Left hindlimb (tissue), 1 donor: ENCODE measurements at places on chromosomes 1 and 21.

DNA sequence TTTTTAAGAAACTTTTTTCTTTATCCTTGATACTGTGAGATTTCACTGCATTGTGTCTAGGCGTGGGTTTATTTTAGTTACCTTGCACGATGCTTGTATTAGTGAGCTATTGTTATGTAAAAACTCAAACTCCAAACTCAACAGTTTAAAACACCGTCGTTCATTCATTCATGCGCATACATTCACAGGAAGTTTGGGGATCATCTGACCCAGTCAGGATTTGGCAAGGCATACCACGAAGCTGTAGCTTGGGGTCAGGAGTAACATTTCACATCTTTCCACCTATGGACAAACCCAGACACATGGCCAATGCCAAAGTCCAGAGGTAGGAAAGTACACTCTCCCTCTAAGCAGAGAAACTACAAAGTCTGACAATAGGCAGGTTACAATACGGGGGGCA is 324.6 kb upstream of the CHRM3 start:
- DNase-seq: no peak

- no peak for DNase-seq
These were observed 21.3 kb upstream of the KCNQ4 start for GRCh38 chr1:40762144-40762923.

DNA sequence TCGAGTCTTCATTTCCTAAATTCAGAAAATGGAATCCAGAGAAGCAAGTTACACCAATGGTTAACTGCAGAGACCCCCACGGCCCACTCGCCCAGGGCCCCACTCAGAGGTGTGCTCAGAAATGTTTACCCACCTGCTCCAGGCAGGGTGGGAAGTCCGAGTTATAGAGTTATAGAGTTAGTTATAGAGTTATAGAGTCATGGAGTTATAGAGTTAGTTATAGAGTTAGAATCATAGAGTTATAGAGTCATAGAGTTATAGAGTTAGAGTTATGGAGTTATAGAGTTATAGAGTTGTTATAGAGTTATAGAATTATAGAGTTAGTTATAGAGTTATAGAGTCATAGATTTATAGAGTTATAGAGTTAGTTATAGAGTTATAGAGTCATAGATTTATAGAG is 31.7 kb downstream of the UBASH3A start:
- DNase-seq: no peak

DNA sequence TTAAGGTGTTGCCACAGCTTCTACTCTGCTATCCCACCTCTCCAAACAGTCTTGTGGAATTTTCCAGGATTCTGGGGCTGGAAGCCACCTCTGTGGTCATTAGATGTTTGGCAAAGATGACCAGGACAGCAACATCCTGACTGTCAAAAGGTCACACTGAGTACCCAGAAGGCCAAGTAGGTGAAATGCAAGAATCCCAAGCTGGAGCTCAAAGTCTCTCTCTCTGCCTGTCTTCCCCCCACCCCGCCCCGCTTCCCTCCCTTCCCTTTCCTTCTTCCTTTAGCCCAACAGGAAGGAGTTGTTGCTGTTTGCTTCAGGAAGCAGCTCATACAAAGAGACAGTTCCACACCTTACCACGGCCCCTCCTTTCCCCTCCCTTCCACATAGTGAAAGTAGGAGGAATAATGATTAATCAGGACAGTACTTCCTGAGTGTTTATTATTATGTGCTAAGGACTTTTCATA is 75.6 kb upstream of the SLC2A1 start:
- no peak for DNase-seq

GRCh38 chr1:46547481-46548383 is 3.7 kb downstream of the KNCN start:
- DNase-seq: no peak

- DNase-seq: no peak
These were observed 41.5 kb downstream of the IER5 start for GRCh38 chr1:181129771-181130606.

DNA sequence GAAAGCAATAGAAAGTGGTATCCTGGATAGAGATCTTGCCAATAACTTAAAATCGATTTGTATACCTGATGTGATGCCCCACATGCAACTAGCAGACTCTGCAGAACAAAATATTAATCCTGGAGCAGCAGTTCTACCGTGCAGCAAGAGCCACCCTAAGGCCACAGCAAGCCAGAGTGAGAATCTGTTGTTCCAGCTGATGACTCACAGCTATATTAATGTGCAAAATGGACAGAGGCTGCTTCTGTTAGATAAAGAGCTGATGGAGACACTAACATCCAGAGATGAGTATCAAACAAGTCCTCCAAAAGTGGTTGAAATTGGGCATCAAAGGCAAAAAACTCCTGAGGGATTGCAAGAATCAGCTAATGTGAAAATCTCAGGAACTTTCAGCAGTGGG is 127.8 kb downstream of the MACF1 start:
- DNase-seq: no peak

DNA sequence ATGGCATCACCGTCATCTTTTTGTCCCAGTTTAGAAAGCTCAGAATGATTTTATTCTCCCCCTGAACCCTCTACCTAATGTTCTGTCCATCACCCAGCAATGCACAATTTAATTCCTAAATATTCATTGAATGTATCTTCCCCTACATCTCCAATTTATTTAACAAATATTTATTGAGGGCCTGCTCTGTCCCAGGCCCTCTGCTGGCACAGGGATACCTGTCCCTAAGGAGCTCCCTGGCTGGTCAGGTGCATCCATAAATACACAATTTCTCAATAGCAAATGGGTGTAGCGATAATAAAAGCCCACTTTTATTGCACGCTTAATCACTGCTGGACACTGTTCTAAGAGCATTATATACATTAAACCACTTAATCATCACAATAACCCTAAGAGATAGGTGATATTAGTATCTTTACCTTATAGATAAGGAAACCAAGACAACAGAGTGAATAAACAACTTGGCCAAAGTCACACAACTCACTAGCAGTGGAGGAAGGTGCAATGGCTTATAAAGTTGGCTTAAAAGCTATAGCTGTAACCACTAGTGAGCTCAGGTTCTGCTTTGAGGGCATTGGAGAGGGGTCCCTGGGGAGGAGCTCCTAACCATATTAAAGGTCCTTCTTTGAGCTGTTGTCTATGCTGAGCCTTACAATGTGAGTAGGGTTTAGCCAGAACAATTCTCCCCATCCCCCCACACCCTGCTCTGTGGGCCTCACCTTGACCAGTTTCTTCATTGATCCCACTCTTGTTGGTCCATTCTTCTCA is 126.3 kb upstream of the JUN start:
- DNase-seq: no peak

DNA sequence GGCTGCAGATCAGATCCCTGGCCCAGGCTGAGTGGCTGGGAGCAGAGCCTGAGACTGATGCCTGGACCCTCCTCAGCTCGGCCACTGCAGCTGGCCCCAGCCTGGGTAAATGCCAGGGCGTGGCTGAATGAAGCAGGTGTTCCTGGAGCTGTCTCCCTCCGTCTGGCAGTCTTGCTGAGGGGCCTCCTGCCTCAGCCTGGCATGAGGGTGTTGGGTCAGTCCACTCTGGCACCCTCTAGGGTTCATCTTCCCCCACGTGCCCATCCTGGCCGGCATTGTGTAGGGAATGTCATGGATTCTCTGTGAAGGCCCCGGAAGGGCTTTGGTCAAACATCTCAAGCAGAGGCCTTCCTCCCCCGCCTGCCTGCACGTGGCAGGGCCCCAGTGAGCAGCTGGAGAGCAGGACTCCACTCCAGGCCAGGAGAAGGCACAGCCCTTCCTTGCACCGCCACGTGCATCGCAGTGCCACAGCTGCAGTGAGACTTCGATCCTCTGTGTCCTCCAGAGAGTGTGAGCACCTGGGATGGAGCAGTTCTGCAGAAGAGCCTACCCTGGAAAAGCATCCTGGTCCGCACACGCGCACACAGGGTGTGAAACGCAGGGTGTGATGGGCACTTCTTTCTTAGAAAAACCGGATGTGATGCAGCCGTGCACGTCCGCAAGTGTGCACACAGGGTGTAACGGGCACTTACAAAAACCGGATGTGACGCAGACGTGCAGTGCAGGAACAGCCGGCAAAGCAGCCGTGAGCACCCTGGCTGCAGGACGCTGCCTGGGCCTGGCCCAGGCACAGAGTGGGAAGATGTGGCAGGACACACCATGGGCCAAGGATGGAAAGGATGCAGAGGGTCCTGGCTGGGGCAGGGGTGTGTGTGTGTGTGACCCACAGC is 4.6 kb upstream of the KRTAP10-4 start:
- DNase-seq: no peak

- DNase-seq: no peak
These were observed 14.8 kb upstream of the SOD1 start for GRCh38 chr21:31644643-31645042.

GRCh38 chr1:183368213-183369108 is 49.7 kb downstream of the NMNAT2 start:
- DNase-seq: no peak

GRCh38 chr1:9451081-9451480 is 88.2 kb upstream of the SLC25A33 start:
- DNase-seq: no peak

DNA sequence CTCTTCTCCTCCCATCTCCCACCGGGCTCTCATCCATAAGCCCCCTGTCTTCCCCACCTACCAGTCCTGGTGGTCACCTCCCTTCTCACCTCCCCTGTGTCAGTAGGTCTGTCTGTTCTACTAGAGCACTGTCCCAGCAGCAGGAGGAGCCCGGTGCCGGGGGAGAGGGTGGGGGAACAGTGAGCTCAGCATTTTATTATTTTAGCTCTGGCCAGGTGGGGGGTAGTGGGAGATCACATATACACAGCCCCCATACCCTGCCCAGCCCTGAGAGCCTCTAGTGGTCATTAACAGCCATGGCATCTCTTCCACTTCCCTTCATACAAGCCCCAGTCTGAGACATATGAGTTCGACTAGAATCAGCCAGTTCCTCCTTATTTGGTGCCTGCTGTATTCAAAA is at the start of gene TMOD4:
Gene TMOD4, minus strand, starts transcription at position 119 of the 400 bp plus-strand sequence. CDS start 1,106 bp downstream, outside the sequence.
- no peak for DNase-seq

DNA sequence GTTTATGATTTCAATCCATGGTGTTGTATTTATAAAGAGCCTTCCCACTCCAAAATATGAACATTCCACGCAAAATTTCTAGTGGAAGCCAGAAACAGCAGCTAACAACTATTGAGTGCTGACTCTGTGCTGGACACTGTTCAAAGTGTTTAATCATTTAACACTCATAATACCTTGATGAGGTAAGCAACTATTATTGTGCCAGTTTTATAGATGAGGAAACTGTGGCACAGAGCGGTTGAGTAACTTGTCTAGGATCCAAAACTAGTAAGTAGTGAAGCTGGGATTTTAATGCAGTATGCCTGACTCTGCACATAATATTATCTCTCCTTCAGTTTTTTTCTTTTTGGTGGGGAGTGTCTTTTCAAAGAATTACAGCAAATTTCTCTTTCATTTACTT is 228.3 kb downstream of the SLC35F3 start:
- no peak for DNase-seq

DNA sequence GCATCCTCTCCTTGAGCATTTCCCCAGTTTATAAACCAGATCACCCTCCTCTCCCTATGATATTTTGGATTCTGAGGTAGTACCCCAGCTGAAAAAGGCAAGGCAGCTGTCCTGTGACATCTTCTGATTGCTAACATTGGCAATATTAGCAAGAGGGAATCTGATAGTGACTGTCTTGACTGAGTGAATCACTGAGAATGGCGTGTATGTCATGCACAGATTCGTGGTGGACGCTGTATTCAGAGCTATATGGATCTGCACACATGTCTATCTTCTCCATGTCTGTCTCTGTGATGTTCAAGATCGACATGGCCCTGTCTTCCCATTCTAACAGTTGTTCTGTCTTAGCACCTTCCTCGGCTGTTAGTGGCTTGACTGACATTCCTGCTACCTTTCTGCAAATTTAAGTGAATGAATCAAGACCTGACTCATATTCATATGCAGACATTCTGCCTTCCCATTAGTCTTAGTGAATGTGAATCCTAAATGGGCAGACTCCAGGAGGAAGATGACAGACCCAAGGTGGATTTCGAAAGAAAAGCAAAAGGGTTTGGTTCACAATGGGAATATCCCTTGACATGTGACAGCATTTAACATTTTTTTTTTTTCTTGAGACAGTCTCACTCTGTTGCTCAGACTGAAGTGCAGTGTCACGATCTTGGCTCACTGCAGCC is 97.7 kb downstream of the PGBD5 start:
- no peak for DNase-seq

DNA sequence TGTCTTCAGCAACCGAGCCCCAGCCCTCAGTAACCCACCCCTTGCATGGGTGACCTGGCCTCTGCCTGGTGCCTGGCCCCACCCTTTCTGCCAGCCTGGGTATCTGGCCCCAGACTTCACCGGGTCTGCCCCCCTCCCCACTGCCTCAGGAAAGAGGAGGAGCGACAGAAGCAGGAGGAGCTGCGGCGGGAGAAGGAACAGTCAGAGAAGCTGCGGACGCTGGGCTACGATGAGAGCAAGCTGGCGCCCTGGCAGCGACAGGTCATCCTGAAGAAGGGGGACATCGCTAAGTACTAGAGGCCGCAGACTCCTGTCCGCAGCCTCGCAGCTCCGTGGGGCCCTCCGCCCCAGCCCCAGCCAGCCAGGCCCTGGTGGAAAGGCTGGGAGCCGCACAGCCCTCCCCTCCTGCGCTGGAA is 6.1 kb downstream of the TNFRSF25 start:
- no peak for DNase-seq

GRCh38 chr1:14522926-14523241 is 75.6 kb upstream of the KAZN start:
- no peak for DNase-seq

DNA sequence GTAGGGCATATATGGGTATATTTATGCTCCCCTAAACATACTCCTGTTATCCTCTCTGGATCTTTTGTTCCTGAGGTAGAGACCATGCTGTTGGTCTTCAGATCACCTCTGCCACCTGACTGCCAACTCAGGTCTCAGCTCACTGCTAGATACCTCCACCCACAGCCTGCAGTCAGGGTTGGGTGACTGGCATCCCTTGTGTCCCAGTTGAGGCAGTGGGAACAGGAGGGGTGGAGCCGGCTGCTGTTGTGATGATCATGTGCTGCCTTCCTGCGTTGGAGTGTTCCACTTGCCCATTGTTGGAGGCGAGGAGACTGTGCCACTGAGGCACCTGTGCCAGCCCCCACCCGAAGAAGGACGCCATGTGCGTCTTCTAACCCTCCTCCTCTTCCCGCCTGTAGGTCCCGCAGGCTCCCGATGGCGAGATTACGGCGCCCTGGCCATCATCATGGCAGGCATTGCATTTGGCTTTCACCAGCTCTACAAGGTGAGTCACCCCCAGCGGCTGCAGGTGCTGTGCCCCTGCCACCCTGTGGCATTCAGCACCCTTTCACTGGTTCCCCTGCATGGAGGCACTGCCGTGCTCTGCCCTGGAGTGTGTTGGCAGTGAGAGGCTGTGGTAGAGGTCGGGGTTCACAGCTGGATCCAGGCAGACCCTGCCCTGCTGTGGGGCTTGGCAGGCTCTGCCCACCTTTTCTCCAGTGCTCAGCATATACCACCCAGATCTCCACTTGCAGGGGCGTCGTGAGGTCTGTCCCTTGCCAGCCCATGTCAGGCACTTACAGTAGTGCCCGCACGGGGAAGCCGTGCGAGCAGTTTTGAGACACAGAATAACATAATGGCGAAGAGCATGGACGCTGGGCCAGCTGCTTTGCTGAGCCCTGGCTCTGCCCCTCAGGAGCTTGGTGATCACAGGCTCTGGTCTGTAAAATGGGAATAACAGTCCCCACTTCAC is 143.5 kb downstream of the PEX14 start:
- no peak for DNase-seq
